ENCODE measurements at places on chromosomes 6 and 20. TPM values are rescaled to one million over a fixed set of nuclear protein-coding genes. Genes with fewer than 3 reads are reported as not detected.

Gene HLA-DRB1
- not detected for total RNA-seq

Gene OR2H1
- not detected for total RNA-seq

Gene FOXQ1
- total RNA-seq = 4.8 TPM

Gene UCKL1
- 31.7 TPM for total RNA-seq

Gene PRPH2
- not detected for total RNA-seq

Gene SRMS
- total RNA-seq = 0.12 TPM
